ENCODE measurements at places on chromosomes 7 and 10.

DNA sequence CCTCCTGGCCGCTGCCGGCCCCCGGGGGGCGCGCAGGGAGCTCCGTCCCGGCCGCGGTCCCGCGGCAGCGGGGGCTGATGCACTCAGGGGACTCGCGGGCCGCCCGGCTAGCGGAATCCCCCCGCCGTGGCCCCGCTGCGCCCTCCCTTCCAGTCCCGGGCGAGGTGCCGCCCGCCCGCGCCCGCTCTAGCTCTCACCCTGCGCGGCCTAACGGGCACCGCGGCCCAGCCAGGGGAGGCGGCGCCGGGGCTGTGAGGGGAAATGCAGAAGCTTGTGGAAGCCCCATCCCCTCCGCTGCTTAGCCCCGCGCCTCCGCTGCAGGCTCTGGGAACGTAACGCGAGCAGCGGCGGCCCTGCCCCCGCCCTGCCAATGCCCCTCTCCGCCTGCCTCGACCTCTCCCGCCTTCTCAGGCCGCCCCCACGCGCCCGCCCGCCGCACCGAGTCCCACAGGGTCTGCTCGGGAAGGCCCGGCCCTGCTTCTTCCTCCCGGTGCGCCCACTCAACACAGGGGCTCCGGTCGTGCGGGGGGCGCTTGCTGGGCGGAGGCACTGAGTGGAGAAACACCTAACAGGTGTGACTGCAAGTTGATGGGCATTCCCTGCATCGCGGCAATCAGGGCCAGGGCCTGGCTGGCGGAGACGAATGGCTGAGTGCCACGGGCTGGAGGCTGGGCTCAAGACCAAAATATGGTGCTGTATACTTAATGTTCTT lies 384 bp upstream of the TMEM229A start:
- DNase-seq, result peak; percentile 13

DNA sequence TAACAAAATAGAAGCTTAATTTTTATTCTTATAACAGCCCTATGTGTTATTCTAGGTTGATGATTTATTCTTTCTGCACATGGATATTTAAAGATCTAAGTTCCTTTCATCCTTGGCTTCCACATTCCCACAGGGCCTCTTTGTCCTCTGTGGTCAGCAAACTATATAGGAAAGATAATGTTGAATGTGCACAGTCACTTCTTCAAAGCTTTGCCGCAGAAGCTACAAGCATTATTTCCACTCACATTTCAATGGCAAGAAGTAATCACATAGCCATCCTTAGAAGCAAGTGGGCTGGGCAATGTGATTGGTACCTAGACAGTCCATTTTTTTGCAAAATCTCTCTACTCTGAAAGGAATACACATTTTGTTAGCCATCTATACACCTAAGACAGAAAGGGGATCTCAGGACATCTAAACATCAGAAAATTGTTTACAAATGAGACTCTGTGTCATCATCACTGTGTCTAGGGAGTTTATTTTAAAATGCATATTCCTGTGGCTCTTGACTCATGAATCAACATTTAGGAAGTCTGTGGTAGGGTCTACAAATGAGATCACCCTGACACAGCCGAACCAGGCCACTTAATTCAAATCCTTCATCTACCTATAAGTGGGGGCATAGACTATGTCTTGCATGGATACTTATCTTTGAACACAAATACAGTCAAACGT lies 1060.5 kb downstream of the XPNPEP1 start:
- DNase-seq, result no peak

- no peak for DNase-seq
Measured at GRCh38 chr7:119842337-119842736, 430.6 kb upstream of the KCND2 start.

DNA sequence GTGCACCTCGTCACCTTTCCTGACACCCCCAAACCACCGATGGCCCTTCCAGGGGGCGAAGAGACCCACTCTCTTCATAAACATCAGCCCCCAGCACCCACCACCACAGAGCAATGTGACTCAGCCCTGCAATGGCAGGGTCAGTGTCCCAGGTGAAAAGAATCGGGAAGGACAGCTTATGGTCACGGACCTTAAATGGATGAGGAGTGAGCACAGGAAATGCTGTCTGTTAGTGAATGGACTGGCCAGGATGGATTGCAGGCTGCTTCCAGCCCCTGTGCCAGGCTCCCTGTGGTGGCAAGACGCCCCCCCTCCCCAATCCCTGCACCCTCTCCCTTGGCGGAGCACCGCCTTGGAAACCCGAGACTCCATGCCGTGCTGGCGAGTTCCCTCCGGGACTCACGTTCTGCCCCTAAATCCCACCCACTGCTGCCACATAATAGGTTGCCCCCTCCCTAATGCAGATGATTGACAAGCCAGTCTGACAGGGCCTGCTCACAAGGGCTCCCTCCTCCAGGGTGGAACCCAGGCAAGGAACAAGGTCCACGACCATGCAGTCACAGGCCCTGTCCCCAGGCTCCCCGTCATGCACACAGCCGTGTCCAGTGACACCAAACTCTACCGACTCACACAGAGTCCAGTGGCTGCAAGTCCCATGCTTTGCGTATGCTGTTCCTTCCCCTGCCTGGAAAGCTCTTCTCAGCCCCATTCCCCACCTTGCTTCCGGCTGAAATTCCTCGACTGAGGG lies 7.3 kb downstream of the ASB13 start:
- DNase-seq, result no peak

DNA sequence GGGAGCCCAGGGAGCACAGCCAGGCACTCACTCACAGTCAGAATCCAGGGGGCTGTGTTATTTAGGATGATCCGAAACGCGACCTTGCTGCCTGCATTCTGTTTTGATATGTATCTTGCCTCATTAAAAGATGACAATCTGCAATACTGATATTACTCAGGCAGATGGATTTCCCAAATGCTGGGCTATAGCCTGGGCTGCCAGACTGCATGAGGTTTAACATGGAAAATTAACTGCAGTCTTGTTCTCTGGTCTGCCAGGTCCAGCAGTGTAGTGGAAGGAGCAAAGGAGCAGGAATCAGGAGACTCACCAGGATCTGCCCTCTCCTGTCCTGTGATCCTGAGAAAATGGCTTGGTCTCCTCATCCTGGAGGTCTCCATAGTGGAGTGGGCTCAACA lies 258.1 kb downstream of the PAXIP1 start:
- no peak for DNase-seq

DNA sequence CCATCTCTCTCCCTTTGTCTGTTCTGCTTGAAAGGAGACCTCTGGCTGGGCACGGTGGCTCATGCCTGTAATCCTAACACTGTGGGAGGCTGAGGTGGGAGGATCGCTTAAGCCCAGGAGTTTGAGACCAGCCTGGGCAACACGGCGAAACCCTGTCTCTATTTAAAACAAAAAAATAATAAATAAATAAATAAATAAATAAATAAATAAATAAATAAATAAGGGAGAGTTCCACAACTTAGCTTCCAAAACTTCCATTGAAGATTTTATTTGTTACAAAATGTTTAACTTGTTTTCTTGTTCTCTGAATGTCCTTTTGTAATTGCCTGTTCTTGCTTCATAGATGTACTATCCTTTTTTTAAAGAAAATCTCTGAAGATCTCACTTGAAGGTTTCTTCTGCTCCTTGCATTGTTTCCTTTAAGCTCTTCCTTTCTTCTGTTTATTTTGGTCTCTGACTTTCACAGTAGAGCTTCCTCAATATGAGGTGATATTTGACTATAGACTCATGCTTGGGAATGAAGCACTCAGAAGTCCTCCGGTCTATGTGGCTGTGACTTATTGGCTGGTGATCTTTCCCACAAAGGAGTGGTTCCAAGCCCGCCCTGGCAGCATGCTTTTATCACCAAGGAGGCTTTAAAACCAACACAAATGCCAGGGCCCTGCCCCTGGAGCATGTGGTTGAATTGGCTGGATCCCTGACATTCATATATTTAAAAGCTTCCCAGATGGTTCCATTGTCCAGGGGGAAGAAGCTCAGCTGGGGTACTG lies 18.1 kb upstream of the NPTX2 start:
- DNase-seq, result no peak

DNA sequence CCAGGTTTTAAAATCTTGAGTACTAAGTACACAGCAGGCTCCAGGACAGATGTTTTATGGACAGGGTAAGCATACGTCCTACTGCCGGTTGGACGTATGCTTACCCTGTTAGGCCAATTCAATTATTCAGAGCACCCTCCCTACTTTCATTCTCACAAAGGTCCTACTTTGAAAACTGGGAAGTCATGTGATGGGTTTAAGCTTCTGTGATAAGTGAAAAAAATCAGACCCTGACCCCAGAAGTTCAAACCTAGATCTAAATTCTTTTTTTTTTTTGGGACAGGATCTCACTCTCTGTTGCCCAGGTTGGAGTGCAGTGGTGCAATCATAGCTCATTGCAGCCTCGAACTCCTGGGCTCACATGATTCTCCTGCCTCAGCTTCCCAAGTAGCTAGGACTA lies 55.2 kb downstream of the HIPK2 start:
- no peak for DNase-seq

DNA sequence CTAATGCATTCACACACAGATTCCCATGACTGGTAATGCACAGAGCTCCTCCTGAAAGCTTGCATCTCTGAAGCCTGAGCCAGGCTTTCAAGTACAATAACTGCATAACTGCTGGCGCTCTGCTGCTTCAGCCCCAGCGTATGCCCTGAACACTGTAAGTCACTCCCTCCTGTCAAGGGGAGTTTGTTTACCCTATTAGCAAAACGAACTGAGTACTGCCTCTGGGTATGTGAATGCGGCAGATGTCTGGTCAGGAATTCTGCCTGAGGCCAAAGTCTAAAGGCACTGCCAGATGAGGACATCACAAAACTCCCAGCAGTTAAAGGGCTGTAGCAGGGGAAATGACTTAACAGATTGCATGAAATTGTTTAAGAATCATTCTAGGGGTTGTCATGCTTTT lies 97.7 kb downstream of the NRCAM start:
- DNase-seq, result no peak

DNA sequence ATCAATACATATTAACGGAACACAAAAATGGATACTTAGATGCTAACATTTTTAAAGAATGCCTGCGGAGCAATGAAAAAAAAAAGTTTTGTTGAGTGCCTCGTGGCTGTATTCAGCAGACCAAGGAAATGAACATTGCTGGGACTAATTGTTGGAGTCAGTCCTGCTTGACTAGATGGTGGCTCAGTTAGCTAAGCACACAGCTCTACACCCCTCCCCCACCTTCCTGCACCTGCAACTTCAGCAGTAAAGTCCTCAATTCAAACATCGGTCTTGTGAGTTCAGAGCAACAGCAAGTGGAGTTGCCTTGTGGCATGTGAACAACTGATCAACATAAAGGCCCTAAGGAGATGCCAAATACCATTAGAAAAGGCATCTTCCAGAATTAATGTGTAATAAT lies 326.0 kb upstream of the NPSR1 start:
- DNase-seq, result no peak

DNA sequence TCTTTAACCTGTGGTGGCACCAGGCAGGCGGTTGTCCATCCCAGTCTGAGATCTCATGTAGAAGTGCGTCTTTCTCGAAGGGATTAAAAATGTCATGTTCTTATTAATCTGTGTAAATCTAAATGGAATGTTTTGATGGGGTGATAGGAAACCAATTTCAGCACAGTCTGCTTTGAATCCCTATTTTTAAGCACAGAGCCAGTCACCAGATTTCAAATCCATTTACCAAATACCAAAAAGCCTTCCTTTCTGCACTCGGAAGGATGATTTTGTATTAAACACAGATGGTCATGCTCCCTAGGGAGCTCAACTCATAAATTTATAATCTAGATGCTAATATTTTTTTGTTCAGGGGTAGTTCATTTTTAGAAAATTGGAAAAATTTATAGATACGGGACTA lies 160.6 kb upstream of the AOAH start:
- DNase-seq, result no peak

GRCh38 chr10:79123547-79123963 lies 54.8 kb downstream of the ZMIZ1 start:
- no peak for DNase-seq

DNA sequence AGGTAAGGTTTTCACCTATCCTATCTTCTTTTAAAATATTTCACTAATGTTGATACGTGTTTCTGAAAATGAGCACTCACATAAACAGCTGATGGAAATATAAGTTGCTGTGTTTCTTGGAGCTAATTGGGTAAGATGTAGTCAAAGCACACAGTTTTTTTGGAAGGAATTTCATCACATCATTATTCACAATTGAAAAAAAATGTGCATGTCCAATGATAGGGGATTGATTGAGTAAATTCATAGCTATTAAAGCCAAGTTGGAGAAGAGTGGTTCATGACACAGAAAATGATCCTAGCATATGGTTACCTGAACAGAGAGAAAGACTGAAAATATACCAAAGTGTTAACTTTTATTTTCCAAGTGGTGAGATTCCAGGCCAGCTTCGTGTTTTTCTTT lies 29.6 kb downstream of the GLI3 start:
- DNase-seq, result no peak

- peak; percentile 29 for DNase-seq
Measured at GRCh38 chr7:135508883-135509588, 866 bp downstream of the CNOT4 start.

DNA sequence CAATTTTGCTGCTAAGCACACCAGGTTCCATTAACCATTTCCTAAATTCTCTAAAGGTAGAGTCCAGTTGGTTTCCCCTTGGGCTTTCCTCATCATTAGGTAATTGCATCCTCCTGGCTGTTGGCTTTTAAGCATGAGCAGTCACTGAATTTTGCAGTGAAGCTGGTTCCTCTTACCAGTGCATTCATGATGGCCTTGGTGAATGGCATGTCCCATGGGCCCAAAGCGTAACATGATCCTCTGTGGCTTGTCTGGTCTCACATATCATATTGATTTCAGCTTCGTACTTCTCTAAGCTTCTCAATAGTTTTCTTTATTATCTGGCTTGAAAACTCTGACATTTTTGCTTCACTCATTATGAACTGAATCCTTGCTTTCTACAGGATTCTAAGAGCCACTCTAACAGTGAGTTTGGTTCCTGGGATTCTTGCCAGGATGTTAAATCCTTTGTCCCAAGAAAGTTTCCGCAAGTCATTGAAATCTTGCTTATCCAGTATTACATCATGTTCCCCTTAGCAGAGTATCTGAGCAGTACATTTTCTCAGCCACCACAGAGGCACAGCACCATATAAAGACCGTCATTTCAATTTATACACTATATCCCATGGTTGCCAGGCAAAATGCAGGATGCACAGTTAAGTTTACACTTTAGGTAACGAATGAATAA lies 134.2 kb downstream of the PTN start:
- no peak for DNase-seq

- no peak for DNase-seq
Measured at GRCh38 chr7:39217783-39218182, 240.1 kb downstream of the POU6F2 start.

- DNase-seq, result no peak
Measured at GRCh38 chr7:55730197-55730596, 132.4 kb downstream of the SEPTIN14 start.

- no peak for DNase-seq
Measured at GRCh38 chr7:144384071-144384470, 19.4 kb downstream of the NOBOX start.

Measured in GM10248 (cell line).